HAP-1 (cell line): ENCODE measurements at places on chromosomes 1 and 21.

GRCh38 chr1:10934150-10934818, 78.2 kb upstream of the TARDBP start:
- no peak for DNase-seq

- no peak for DNase-seq
These were observed 107.9 kb upstream of the RAB4A start for GRCh38 chr1:229162825-229163515.

DNA sequence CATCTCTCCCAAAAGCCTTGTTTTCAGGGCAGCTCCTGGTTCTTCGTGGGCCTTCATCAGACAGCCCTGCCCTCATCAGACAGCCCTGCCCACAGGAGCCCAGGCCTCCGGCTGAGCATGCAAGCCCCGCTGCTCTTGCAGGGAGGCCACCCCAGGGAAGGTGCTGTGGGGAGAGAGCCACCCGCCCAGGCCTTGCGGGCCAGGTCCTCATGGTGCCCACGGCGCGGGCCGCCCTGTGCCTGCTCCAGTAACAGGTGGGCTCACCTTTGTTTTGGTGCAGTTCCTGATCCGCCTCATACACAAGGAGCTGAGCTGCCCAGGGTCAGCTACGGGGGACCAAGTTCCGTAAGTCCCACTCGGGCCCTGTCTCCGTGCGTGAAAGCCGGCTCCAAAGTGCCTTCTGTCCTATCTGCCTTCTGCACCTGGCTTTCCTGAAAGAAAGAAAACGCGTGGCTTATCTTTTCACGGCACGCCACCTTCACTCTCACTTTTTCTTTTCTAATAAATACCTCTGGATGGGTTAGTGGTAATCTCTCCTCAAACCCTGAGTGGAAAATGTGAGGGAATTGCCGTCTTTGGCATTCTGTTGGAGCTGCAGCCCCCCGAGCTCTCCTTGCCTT, 65.9 kb downstream of the SLC37A1 start:
- DNase-seq = no peak

DNA sequence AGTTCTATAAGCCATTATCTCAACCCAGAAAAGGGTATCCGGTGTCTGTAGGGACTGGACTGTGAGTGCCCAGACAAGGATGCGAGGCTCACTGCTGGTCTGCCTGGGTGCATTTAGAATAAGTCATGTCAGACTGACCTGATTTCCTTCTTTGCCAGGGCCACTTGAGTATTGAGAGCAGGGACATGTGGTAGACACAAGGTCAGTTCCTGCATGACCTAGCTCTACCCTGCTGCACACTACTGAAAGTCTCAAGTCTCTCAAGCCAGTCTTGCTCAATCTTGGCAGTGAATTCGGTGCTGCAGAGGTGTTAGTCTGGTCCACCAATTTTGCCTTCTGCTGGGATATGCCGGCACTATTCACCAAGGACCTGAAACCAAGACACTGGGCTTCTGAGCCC, 180.1 kb downstream of the C1orf94 start:
- DNase-seq = no peak

DNA sequence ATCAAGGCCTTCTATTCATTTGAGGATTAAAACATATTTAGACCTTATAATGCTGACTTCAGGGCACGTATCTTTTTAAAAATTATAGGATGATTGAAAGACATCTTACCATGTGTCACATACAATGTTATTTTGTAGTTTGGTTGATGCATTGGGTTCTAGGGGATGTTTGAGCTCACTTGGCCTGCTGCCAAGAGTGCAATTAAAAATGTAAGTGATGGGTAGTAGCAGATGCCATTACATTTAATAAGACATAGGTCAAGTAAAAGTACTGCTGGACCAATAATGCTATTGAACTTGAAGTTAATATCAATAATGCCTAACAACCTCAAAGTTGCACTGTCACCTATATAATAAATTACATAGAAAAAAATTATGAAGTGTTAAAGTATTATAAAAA, 616.5 kb upstream of the RGS18 start:
- DNase-seq = no peak
